ENCODE measurements at places on chromosomes 12 and 14.
A peak's percentile ranks its signal among the peaks of the same experiment; 100 is the strongest.

- DNase-seq: no peak
Measured at GRCh38 chr14:41607304-41607775, 664 bp downstream of the LRFN5 start.

GRCh38 chr12:98574110-98574509, 19.4 kb upstream of the SLC25A3 start:
- DNase-seq: no peak

- no peak for DNase-seq
Measured at GRCh38 chr12:51977320-51977753, 25.8 kb downstream of the ACVR1B start.

- DNase-seq: no peak
Measured at GRCh38 chr12:131346555-131347344, 364.1 kb upstream of the SFSWAP start.

GRCh38 chr14:68862954-68863594, 70.2 kb upstream of the ZFP36L1 start:
- DNase-seq: peak; percentile 52

- no peak for DNase-seq
Measured at GRCh38 chr12:84035766-84036165, 876.8 kb downstream of the SLC6A15 start.

DNA sequence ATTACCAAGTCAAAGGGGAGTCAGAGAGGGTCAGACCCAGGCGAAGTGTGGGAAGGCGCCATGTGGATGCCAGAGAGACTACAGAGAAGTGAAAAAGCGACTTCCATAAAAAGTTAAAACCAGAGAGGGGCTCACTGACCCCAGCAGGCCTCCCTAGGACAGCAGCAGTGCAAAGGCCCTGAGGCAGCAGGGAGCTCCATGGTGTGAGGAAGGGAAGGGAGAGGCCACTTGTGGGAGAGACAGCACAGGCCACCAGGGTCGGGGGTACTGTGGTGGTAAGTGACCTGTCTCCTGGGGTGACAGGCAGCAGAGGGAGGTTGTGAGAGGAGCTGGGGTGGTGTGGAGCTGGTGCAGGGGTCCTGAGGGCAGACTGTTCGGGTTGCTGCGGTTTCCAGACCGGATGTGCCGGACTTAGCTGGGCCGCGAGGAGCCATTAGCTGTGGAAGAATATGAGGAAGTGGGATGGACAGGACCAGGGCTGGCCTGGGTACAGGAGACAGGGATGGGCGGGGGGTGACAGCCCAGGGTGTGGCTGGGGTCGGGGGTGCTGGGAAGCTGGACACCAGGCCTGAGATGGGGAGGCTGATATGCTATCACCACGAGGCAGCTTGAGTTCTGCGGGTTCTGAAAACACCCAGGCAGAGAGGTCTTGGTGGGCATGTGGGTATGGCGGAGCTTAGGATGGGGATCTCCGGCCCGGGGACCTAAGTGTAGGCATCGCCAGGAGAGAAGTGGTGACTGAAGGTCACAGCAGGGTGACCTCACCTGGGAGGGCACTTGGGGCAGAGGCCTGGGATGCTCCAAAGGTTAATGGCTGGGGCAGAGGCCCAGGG, 22.7 kb downstream of the SETD1B start:
- DNase-seq: no peak

DNA sequence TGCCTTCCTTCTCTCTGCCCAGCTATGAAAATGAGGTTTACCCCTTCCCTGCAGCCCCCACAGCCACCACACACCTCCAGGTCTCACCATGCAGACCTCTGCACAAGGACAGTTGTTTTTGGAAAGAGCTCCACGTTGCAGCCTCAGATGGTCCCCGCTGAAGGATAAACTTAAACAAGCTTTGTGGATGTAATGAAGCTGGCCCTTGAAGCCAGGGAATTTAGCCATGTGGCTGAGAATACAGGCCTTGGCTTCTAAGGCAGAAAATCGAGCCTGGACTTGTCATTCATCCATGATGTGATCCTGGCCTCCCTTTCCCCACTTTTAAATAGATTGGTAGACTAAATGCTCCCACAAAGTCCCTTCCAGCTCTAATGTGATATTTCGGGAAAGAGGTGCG, 79.4 kb downstream of the TBX3 start:
- DNase-seq: no peak

DNA sequence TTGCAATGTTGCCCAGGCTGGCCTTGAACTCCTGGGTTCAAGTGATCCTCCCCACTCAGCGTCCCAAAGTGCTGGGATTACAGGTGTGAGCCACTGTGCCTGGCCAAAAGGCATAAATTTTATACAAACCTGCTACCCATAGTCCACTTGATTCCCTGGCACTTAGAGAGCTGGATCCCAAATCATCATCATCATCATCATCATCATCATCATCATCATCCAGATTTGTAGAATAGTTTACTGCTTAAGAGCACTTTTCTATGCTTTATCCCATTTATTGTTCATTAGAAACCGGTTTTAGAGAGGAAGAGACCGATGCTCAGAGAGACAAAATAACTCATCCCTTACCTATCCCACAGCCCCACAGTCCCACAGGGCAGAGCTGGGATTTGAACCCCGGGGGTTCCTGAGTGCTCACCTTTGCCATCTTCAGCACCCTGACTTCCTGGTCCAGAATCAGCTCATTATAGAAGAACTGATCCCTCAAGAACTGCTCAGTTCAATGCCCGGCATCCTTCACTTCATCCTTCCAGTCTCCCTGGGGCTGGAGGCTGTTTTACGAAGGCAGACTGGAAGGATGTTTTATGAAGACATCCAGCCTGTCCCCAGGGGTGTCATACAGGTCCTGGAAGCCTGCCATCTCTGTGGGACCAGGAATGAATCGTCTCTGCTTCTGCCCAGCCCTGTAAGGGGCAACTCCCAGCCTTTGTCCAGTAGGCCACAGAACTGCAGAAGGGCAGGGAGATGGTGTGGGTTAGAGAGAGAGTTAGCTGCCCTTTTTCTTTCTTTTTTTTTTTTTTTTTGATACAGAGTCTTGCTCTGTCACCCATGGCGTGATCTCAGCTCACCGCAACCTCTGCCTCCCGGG, 20.2 kb upstream of the OASL start:
- no peak for DNase-seq

- no peak for DNase-seq
Measured at GRCh38 chr12:68792952-68793351, 15.0 kb upstream of the MDM2 start.

DNA sequence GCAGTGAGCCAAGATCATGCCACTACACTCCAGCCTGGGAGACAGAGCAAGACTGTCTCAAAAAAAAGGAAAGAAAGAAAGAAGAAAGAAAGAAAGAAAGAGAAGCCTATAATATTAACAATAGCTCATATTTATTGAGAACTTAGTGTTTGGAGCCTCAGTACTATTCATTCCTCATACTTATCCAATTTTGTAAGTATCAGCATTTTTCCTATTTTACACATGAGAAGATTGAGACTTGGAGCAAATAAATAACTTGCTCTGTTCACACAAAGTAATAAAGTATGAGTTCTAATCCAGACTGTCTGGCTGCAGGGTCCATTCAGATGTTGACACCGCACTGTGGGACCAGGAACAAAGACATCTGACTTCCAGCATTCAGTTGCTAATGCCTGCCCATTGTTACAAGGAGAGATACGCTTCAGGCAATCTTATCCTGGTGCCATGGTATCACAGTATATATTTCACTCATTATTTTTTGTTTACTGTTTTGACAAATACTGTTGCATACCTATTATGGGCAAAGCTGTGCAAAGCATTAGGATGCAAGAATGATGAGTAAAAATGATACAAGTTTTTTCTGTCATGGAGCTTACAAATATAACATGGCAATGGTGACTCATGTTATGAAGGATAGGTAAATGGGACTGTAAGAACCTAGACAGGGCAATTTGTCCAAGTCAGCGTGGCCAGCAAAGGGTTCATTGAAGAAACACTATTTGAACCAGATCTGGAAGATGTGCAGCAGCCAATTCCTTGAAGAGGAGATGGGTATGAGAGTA, 21.4 kb upstream of the TMTC2 start:
- no peak for DNase-seq

GRCh38 chr12:17928708-17929366, 161.2 kb downstream of the RERGL start:
- peak; percentile 73 for DNase-seq

DNA sequence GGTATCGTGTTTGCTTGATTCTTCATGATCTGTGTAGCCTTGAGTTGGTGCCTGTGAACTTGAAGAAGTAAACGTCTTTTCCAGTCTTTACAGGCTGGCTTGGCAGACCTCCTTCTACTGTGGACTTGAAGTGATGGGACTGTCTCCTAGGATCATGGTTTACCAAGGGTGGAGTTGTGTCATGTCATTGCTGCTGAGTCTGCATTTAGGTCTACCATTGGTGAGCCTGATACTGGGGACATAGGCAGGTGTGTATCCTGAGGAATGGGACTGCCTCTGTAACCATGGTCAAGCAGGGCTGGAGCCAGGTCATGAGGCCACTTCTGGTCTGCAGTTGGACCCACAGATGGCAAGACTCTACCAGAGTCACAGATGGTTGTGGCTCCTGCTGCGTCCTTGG, 20.7 kb upstream of the PPP1R12A start:
- DNase-seq: no peak

DNA sequence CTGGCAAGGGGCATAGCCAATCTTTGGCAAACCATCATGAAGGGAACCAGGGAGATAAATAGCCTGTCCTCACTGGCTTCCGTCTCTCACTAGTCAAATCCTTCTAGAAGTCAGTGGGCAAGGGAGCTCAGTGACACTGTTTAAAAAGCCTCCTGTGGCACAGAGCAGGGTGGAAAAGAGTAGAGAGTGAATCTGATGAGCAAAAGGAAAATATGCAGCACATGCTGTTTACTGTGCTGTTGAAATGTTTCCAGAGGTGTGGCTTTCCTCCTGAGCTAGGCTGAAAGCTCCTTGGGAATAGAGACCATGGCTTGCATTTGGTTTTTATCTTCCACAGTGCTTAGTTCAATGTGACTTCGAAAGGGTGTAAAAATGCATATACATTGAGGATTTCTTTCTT, 7.7 kb upstream of the DYRK2 start:
- DNase-seq: no peak

DNA sequence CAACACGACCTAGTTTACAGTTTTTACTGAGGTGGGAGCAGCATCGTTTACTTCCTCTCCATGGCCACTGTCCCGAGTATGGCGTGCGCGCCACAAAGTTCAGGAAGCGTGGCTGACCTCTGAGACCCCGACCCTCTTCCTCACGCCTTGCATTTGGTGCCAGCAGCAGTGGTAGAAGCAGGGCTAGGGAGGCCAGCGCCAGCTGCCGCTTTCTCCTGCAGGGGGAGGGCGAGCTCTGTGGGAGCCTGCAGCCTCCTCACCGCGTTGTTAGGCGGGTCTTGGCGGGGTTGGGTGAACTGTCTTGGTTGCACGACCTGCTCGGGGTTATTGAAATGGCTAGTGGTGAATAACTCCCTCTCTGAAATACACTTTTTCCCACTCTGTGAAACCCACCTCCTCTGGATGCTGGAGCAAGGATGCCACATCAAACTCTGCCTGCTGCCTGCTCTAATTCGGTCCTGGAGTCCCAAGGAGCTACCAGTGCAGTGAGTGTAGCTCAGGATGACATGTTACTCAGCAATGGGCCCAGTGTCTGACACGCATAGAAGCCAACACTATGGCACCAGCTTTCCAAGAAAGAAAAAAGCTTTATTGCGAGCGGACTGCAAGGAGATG, 22.3 kb upstream of the TDRD9 start:
- no peak for DNase-seq

DNA sequence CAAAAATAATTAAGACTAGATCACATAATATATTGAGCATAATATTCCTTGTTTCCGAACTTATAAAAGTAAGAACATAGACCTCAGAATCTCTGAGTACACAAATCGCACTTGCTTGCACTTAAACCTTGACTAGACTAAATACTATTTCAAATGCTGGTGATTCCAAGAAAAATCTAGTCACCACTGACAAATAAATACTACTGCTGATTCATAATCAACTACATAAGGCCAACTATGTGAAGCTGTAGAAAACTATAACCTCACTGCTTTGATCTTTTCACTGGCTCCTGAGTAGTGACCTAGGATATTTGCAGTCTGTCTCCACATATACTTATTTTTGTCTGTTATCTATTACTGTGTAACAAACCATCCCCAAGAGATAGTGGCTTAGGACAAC, 245.4 kb downstream of the DIO2 start:
- no peak for DNase-seq

DNA sequence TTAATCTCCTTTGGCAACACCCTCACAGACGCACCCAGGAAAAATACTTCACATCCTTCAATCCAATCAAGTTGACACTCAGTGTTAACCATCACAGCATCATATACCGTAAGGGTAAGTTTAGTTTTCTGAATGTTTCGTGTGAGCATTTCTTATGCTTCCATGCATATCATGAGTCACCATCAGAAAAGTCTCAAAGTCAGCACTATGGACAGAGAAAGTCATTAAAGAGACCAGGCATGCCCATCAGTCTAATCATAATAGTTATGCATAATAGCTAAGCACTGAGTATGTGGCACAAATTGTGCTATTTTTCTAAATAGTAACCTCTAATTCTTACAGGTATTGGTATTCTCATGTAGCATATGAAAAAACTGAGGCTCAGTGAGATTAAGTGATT, 158.8 kb upstream of the PRMT8 start:
- DNase-seq: no peak

DNA sequence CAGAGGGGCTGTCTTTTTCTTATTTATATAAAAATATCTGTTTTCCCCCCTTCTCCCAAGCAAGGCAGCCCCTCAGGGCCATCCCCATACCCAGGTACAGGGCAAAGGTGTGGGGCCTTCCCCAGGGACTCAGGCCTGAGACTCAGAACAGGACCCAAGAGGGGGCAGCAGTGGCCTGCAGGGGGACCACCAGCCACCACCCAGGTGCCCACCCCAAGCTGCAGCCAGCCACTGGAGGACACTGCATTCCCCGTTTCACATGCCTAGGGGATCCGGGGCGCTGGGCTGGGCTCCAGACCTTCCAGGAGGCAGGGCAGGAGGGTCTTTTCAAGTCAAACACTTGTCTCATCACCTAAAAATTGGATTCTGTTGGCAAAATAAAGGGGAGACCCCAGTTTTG, 83.3 kb downstream of the SCARB1 start:
- DNase-seq: no peak

Data from pulmonary artery endothelial cell (primary cell).